ENCODE measurements at places on chromosomes 1 and 21. TPM values are rescaled to one million over a fixed set of nuclear protein-coding genes. Genes with fewer than 3 reads are reported as not detected.

C1QA gene
- total RNA-seq = 24.8 TPM

TRIM33 gene
- total RNA-seq = 15.4 TPM

MX2 gene
- total RNA-seq = 17.7 TPM

NBPF6 gene
- not detected for total RNA-seq

CELA2B gene
- total RNA-seq = not detected

GRCh38 chr1:59288046-59288445 is 8.8 kb upstream of the FGGY start:
- no peak for DNase-seq

GRCh38 chr1:161225178-161225533 is 704 bp upstream of the TOMM40L start:
- no peak for DNase-seq

- DNase-seq = peak; percentile 84
These were observed 18.8 kb downstream of the KNCN start for GRCh38 chr1:46532498-46533178.

- peak; percentile 88 for DNase-seq
These were observed 2.0 kb downstream of the MEF2D start for GRCh38 chr1:156498432-156499193.

DNA sequence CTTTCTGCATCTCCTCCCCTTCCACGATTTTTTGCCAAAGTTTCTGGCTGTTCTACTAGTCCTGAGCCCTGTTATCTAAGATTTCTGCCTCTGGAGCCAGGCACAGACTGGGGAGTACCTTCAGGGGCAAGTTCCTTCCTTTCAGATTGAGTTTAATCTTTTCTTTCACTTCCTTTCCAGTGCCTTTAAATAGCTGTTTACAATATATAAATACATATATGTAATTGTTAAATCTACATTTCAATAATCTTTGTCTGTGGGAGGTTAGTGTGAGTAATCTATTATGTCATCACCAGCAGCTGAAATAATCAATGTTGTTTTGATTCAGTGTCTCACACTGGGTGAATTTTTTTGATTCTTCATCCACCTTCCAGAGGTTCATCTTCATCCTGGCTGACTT is 31.8 kb downstream of the DIPK1A start:
- no peak for DNase-seq

GRCh38 chr1:243991650-243992049 is 59.4 kb upstream of the ZBTB18 start:
- no peak for DNase-seq

GRCh38 chr1:38283696-38284470 is 237.3 kb upstream of the POU3F1 start:
- no peak for DNase-seq

DNA sequence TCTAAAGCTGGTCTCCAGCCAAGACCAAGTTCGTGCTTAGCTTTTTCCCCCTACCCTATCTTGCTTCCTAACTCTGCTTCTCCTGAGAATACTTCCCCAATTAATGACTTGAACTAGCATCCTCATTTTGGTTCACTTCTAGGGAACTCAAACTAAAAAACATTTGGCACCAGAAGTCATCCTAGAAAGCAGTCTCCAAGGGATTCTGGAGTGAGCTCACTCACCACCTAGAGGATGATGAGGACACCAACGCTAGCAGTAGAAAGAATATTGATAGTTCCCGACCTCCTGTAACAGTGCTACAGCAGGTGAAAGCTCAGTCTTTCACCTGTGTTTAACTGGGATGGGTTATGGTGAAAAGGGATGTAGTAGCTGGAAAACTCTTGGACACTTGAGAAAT is 4.7 kb upstream of the PSMB2 start:
- no peak for DNase-seq

DNA sequence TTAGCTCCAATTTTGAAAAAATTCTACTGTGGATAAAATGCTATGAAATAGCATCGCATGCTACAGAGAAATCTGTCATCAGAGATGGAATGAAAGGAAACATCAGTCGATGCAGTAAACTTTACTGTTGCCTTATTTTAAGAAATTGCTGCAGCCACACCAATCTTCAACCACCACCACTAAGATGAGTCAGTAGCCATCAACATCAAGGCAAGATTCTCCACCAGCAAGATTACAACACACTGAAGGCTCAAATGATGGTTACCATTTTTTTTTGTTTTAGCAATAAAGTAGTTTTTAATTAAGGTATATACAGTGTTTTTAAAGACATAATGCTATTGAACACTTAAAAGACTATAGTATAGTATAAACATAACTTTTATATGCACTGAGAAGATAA is 95.6 kb upstream of the JUN start:
- no peak for DNase-seq

- no peak for DNase-seq
These were observed 33.7 kb downstream of the TBX15 start for GRCh38 chr1:118954301-118954905.

DNA sequence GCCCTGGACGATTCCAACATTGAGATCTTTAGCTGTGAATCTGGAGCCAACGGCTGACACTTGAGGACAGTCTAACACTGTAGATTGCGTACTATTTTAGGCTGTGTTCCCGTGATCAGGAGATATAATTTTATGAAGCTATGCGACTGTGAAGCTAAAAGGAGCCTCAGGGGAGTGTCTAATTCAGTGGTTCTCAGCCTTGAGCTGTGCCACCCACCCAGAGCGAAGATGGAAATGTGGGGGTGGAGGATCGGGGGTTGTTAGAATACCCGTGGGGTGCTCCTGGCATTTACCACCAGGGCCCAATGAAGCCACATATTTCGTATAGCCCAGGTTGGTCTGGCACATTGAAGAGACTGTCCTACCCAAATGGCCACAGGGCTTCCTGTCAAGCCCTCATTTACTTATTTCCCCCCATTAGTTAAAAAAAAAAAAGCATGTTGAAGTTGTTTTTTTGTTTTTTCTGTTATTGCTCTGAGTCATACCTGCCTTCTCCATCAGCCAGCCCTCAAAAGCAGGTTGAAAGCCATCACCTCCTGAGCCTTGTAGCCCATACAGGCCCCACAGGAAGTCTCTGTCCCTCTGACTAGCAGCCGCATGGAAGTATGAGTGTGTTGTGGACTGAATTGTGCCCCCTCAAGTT is 141.7 kb downstream of the GALNT2 start:
- no peak for DNase-seq

DNA sequence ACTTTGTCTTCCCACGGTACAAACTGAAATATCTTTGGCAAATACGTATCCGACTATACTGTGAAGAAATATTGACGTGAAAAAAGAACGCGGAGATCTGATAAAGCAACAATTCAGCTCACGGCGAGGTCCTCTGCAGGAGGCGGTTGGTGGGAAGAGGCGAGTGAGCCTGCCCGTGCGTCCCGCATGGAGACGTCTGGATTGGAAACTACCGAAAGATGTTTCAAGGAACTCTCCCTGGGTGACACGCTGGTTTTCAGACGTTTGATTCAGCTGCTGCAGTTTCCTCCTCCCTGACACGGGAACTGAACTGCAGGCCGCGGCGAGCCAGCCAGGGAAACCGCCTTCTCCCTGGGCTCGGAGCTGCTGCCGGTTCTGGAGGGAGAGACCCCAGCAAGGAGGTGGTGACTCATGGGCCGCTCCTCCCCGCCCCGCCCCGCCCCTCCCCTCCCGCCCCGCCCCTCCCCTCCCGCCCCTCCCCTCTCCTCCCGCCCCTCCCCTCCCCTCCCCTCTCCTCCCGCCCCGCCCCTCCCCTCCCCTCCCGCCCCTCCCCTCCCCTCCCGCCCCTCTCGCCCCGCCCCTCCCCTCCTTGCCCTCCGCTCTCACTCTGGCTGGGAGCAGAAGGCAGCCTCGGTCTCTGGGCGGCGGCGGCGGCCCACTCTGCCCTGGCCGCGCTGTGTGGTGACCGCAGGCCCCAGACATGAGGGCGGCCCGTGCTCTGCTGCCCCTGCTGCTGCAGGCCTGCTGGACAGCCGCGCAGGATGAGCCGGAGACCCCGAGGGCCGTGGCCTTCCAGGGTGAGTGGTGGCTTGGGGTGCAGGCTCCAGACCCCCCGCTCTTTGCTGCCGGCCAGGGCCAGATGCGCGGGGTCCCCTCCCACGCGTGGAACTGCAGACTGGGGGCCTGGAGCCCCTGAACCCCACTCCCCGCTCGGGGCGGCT is at the start of gene COL6A1:
COL6A1 (plus strand) TSS at position 620 of the 941 bp plus-strand sequence; CDS start at position 701, 81 bp downstream.
- DNase-seq = peak; percentile 84

GRCh38 chr1:203467550-203467921 is 8.1 kb upstream of the PRELP start:
- peak; percentile 74 for DNase-seq

GRCh38 chr1:115660151-115660550 is 18.4 kb downstream of the VANGL1 start:
- no peak for DNase-seq

- DNase-seq = no peak
These were observed 4.2 kb upstream of the RGS13 start for GRCh38 chr1:192631749-192632148.

GRCh38 chr1:21553116-21553926 is 44.1 kb downstream of the ALPL start:
- DNase-seq = no peak

- DNase-seq = no peak
These were observed 13.0 kb upstream of the KCNC4 start for GRCh38 chr1:110196917-110197765.

DNA sequence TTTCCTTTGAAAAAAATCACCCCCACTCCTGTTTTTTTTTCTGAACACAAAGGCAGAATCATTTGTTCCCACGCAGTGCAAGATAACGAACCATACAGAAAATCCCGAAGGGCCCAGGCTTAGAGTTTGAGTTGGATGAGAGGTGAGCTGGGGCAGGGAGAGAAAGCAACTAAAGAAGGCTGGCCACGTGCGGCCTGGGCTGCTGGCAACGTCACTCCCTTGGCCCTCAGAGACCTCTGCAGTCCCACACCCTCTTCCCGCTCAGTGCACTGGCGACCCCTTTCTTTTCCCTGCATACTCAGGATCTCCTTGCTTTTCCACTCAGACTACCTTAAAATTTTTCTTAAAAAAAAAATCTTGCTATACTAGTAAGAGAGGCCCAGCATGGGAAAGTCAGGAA is 28.2 kb upstream of the CRNN start:
- DNase-seq = peak; percentile 33

- no peak for DNase-seq
These were observed 25.8 kb downstream of the OSBPL9 start for GRCh38 chr1:51642739-51643142.

Measured in heart left ventricle (tissue), 16 donors.